ENCODE measurements at places on chromosomes 2 and 18. TPM values are rescaled to one million over a fixed set of nuclear protein-coding genes. Genes with fewer than 3 reads are reported as not detected.

Gene TWSG1
- 2.8 TPM for total RNA-seq

Gene KLHL14
- total RNA-seq = not detected

Gene COL4A4
- total RNA-seq = not detected

Gene CNDP1
- 0.39 TPM for total RNA-seq

Gene CAPG
- 21.7 TPM for total RNA-seq

Gene CCDC148
- total RNA-seq = not detected

Gene CCBE1
- total RNA-seq = not detected

DNA sequence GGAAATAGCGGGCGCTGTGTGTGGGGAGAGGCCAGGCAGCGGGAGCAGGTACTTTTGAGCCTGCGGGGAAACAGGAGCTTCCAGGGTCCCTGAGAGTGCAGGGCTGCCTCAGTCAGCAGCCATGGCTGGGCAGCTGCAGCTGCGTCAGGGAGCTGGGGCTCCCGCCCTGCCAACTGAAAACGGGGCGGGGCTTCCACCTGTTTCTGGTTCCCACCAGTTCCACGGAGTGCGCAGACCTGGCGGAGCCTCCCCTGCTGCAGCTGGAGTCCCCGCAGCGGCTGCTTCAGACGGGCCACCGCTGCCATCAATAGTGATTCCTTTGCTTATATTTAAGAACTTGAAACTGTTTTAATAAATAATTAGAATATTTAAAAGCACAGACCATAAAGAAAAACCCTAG lies 30.6 kb upstream of the RPRM start:
- no peak for DNase-seq

- DNase-seq = peak; percentile 66
These were observed 157.9 kb downstream of the ANKRD44 start for GRCh38 chr2:197152451-197153228.

DNA sequence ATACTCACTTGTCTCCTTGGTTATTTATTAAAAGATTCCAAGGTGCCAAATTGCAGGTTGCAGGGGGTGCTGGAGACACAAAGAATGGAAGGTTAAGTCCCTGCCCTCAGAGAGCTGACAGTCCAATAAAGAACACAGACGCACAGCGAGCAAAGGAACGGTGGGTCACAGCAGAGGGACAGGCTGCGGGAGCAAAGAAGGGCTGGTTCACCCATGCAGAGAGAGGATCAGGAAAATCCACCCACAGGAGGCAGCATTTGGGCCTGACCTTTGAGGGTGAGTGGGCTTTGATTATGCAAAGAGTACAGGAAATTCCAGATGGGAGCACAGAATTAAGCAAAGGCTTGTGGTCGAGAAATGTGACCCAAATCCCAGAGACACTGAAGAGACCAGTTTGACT lies 45.0 kb downstream of the ZBTB7C start:
- no peak for DNase-seq

GRCh38 chr18:54129448-54130067 lies 94.9 kb downstream of the MBD2 start:
- no peak for DNase-seq

DNA sequence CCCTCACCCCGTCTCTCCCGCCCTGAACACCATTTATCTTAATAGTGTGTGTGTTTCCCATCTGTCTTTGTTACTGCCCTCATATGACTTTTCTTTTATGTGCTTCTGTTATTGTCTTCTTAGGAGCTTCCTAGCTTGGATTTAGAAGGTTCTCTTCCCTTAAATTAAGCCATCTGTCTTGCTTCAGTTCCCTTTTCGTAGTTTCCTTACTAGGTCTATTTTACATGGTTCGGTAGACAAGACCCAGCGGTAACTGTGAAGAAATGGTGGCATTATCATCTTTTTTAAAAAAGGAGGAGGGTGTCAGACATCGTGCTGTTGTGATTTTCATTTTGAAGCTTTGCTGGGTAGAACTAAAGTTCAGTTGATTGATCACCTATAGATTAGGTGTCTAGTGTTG lies 10.3 kb downstream of the NCK2 start:
- no peak for DNase-seq

DNA sequence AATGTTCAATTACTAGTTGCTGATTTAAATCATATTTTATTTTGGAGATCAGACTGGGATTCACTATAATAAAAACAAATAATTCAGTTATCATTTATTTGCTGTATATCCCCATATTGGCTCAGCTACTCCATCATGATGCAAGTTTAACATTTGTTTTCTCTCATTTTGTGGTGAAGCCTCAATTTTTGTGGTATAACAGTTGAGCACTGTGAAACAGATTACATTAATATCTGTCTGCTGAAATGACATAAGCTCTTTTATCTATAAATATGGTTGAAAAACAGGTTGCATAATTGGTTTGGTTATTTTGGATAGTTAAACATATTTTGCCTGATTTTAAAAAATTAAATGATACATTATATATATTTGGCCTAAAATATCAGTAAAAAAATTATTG lies 67.7 kb downstream of the DPP4 start:
- DNase-seq = no peak

- no peak for DNase-seq
These were observed 111.6 kb upstream of the NPAS2 start for GRCh38 chr2:100708333-100708732.

DNA sequence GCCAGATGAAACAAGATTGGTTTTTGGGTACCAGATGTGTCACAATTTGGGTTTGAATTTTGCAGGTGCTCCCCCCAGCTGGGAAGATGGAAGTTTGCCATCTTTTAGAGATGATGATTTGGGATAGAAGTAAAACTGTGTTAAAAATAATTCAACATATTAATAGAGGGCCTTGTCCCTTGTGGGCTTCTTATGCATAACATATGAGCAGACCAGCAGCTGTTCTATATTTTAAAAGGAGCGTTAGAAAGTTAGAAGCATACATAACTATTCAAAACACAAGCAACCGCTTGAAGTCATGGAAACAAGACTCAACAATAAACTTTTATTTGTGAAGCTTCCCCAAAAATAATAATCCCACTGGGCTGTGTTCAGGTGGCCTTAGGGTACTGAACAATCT lies 62.8 kb downstream of the EFEMP1 start:
- no peak for DNase-seq

- peak; percentile 89 for DNase-seq
These were observed at the start of gene STAT1 for GRCh38 chr2:191013932-191014652. Gene STAT1 (minus strand): TSS chr2:191014171. CDS start chr2:191010003, 4,168 bp downstream.

DNA sequence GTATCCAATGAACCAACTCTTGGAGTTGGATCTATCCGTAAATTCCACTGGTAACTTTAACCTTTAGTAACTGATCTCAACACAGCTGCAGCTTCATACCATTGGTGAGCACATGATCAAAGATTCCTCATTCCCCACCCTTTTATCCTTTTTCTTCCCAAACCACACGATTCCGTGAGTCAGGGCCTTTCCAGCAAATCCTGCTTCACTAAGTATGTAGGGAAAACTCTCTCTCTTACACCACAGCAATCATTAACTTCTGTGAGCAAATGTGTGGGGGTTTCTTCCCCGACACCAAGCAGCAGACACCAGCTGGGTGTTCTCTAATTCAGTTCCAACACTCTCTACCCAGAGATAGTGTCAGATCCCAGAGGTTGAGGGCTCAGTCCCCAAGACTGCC lies 23.5 kb downstream of the ELP2 start:
- DNase-seq = no peak

DNA sequence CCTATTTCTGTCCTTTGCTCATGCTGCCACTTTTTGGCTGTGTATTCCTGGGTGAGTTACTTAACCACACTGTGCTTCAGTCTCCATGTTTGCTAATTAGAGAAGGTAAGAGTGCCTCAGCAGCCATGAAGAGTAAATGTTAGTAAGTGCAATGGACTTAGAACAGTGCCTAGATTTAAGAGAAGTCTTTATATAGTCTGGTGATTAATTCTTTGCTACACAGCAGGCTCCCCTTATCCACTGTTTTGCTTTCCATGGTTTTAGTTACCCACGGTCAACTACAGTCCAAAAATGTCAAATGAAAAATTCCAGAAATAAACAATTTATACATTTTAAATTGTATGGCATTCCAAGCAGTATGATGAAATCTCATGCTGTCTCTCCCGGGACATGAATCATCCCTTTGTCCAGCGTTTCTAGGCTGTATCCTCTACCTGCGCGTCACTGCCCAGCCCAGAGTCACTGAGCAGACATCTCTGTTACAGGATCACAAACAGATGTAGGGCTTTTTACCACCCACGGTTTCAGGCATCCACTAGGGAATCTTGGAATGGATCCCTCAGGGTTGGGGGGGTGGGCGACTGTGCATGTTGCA lies 91.0 kb downstream of the CTIF start:
- no peak for DNase-seq

DNA sequence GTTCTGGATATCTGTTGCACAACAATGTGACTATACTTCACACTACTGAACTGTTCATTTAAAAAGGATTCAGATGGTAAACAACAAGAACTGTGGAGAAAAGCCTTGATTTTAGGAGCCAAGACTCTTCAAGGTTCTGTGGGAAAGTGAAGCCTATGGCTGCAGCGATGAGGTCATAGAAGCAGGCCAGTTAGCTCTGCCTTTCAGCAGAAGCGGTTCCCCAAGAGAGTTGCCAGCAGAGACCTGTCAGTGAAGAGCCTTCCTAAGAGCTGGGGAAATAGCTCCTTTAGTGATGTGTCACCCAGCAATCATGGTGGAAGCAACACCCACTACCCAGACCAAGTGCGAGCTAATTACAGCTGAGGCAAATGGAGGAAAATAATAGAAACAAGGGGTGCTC lies 346.5 kb upstream of the ETAA1 start:
- no peak for DNase-seq

GRCh38 chr18:10919851-10920250 lies 229.5 kb downstream of the PIEZO2 start:
- DNase-seq = no peak

DNA sequence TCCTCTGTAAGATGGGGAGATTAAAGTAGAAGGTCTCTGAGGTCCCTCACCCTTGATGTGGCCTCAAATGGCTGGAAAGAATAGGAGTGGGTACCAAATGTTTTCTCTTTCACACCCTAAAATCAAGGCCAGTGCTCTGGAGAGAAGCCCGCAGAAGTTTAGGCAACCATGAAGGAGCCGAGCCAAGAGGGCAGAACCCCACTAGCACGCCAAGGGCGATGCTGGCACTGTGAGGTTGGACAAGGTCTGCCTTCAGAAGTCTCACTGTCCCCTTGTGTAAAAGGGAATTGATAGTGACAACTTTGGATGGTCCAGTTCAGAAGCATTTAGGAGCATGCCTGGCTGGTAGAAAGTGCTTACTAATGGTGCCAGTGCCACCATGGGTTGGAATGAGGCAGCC lies 16.3 kb upstream of the OTOF start:
- no peak for DNase-seq

GRCh38 chr2:12858786-12859185 lies 142.1 kb downstream of the TRIB2 start:
- no peak for DNase-seq

DNA sequence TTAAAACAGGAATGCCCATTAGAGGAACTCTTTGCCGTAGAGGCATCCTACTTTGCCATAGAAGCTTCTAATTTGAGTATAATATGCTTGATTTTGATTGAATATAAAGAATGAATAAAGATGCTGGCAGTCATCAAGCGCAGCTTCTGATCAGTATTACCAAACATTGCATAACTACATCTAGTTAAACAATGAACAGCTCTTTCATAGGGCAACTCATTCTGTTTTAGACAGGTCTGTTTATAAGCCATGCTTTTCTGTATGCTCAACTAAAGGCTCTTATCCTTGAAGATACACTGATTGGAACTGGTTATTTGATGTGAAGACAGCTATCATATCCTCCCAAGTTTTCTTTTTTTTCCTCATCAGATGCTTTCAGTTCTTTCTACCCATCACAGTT lies 122.6 kb upstream of the FAM117B start:
- DNase-seq = no peak

- DNase-seq = no peak
These were observed 39.5 kb downstream of the AQP12A start for GRCh38 chr2:240731178-240731545.

- DNase-seq = no peak
These were observed 109.4 kb downstream of the LYPD1 start for GRCh38 chr2:132560562-132560961.

- DNase-seq = no peak
These were observed 3.6 kb downstream of the B3GNT2 start for GRCh38 chr2:62199392-62200125.

- no peak for DNase-seq
These were observed 17.3 kb downstream of the C2orf42 start for GRCh38 chr2:70173520-70173919.

DNA sequence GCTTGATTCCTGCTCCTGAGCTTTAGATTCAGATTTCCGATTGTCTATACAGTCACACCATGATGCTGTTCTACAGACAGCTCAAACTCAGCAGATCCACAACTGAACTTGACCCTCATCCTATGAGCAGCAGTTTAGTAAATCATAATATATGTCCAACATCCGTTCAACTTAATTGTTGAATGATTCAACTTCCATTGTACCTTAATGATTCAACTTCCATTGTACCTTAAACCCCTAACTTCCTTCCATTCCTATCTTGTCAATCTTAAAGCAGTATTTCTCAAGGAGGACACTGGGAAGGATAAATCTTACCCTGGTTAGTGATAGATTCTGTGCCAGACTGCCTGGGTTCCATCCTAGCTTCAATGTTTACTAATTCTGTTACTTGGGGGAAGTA lies 60.1 kb downstream of the PIGN start:
- DNase-seq = no peak

DNA sequence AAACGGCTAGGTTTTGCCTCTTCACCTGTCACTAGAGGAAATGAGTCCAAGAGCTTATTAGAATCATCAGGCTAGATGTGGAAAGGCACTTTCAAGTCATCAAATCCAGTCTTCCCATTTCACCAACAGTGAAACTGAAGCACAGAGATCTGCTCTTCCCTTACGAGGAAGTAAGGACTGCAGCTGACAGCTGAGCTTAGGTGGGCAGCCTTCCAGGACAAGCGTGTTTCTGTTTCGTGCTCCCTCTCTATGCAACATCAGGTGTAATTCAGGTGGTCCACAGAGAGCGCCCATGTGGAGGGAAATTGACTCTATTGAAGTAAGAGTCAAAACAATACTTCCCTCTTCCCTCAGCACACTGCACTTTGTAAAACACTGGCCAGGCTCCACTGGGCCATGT lies 5.5 kb downstream of the CYRIA start:
- no peak for DNase-seq

DNA sequence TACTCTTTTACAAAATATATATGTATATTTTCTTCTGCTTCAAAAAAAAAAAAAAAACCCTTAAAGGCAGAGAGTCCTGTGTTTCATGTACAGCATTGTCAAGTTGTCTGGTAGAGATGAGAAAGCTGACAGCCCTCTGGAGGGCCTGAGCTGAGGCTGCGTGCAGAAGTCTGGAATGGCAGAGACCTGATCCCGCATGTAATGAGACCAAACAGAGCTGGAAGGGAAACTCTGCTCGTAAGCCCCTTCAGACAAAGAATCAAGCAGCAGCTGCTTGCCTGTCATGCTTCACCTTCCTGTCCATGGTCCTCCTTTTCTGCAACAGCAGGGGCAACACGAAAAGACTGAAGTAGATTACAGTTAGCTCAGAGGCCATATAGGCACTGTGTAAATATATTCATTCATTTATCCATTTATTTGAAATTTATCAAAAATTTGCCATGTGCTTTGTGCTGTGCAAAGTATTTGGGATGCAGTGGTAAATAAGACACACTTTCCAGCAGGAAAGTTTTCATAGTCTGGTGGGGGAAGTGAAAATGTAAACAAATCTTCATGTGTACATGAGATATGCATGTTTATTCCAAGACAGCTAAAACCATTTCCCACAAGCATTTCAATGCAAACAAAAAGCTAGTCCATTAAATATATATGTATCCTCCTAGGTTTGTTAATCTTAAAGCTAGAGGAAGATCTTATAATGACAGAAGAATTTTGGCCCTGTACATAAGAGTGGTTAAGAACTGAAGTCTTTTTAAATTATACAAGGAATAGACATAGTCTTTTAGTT lies 912.7 kb downstream of the CPS1 start:
- DNase-seq = no peak
